NCI-H82 (cell line): ENCODE measurements at places on chromosomes 11 and 22.

GRCh38 chr11:68454767-68455166, 5.8 kb upstream of the PPP6R3 start:
- no peak for DNase-seq

GRCh38 chr11:6824136-6824823, 21.2 kb upstream of the OR10A5 start:
- no peak for DNase-seq

- no peak for DNase-seq
Measured at GRCh38 chr11:123093739-123094138, 31.8 kb upstream of the HSPA8 start.

- peak; percentile 47 for DNase-seq
Measured at GRCh38 chr11:61814247-61814957, 2.4 kb downstream of the FADS1 start.

- DNase-seq = no peak
Measured at GRCh38 chr22:35995772-35996171, 32.9 kb downstream of the RBFOX2 start.

DNA sequence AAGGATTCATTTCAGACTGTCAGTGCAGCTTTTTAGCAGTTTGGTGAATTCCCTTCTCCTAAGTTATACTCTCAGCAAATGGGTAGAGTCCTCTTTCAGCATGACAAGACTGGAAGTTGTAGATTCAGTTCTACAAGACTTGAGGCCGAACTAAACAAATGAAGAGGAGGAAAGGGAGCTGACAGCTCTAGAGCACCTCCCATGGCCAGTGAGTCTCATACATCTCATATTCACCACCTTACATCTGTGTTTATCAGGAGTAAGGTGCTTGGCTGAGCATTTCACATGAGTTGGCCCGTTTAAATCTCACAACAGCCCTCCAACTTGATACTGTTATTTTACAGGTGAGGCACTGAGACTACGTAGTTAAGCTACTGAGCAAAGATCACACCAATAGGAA, 30.4 kb downstream of the SEZ6L start:
- DNase-seq = peak; percentile 1

DNA sequence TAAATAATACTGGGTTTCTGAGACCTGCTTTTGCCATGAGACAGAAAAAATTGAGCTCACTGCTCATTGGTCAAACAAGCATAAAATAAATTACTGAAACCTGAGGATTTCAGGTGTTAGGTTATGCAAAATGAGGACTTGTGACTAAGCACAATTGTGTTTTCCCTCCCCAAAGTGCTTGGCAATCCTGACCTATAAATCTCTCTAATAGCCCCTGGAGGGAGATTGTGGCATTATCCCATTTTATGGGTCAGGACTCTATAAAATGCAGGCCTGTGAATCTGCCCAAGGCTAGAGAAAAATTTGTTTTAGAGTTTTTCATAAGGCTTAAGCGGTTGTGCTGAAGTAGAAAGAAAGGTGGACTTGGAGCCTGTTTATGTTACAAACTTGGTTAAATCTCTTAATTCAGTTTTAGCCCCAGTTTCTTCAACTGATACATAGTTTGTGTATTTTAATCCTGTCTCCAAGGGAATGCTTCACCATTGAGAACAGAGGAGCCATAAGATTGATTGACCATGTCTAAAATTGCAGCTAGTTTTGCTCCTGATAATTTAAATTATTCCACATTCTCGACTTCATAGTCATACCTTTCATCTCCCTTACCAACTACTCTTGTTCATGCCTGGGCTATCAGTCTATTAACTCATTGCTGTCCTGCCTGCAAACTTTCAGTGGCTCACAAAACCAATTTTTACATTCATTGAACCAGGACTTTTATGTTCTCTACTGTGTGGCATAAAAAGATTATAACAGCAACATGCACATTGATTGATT, 63.6 kb upstream of the LRRC4C start:
- DNase-seq = no peak

- DNase-seq = peak; percentile 67
Measured at GRCh38 chr11:131464461-131464860, 94.0 kb downstream of the NTM start.

DNA sequence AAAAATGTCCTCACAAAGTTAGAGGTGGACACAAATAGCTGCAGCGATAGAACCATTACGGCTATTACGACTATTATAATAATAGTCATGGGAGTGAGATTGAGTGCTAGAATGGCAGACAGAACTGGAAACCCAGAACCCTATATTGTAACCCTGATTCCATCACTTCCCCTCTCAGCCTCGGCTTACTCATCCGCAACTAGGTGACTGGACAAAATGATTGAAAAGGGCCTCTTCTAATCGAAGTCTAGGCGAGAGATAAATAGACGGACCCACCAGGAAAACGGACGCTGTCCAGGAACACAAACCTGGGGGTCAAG, 629 bp downstream of the PSMA1 start:
- no peak for DNase-seq

DNA sequence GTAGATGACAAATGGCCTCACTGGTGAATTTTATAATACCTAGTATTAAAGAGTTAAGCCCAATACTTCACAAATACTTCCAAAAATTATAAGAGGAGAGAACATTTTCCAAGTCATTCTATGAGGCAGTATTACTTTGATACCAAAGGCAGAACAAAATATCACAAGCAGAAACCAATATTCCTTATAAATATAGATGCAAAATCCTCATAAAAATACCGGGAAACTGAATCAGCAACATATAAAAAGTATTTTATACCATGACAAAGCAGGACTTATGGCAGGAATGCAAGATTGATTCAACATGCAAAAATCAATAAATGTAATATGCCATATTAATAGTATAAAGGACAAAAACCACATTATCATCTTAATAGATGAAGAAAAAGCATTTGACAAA, 22.1 kb upstream of the AMPD3 start:
- DNase-seq = no peak

DNA sequence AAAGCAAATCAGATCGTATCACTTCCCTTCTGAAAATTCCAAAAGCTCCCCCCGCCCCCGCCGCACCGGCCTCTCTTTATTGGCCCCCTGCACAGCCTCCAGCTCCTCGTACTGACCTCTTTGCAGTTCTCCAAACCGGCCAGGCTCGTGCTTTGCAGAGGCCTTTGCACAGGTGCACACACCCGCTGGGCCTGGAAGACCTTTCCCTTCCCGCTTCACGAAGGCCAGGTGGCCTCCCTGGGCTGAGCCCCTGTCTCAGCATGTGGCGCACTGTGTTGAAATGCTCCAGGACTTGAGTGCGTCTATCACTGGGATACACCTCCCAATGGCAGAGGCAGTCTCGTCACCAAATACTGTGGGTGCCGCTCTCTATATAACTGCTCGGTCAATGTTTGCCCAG, 13.2 kb upstream of the ADA2 start:
- DNase-seq = no peak

- DNase-seq = no peak
Measured at GRCh38 chr11:93559681-93560080, 16.5 kb upstream of the SMCO4 start.

GRCh38 chr11:110621826-110622225, 90.4 kb downstream of the ARHGAP20 start:
- DNase-seq = no peak

- DNase-seq = peak; percentile 49
Measured at GRCh38 chr22:17370026-17370765, 936 bp downstream of the CECR2 start.

DNA sequence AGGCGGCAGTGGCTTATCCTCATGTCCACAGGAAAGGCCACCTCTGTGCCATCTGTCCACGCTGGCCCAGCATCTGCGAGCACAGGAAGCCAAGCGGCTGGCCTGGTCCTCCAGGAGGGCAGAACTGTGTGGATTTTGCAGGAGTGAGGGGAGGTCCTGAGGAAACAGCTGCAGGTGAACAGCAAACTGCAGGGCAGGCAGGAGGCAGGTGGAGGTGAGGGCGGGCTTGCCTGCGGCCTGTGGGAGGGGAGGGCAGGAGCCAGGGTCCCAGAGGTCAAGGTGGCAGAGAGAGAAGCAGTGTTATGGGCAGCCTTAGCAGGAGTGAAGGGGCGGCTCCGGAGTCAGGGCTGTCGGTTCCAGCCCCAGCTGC, 369.7 kb downstream of the SHANK2 start:
- no peak for DNase-seq

GRCh38 chr22:38016182-38017151, 32.1 kb upstream of the SOX10 start:
- no peak for DNase-seq

GRCh38 chr11:72984453-72985077, 157.6 kb downstream of the FCHSD2 start:
- peak; percentile 77 for DNase-seq

- no peak for DNase-seq
Measured at GRCh38 chr11:103773059-103773458, 263.4 kb upstream of the DDI1 start.

DNA sequence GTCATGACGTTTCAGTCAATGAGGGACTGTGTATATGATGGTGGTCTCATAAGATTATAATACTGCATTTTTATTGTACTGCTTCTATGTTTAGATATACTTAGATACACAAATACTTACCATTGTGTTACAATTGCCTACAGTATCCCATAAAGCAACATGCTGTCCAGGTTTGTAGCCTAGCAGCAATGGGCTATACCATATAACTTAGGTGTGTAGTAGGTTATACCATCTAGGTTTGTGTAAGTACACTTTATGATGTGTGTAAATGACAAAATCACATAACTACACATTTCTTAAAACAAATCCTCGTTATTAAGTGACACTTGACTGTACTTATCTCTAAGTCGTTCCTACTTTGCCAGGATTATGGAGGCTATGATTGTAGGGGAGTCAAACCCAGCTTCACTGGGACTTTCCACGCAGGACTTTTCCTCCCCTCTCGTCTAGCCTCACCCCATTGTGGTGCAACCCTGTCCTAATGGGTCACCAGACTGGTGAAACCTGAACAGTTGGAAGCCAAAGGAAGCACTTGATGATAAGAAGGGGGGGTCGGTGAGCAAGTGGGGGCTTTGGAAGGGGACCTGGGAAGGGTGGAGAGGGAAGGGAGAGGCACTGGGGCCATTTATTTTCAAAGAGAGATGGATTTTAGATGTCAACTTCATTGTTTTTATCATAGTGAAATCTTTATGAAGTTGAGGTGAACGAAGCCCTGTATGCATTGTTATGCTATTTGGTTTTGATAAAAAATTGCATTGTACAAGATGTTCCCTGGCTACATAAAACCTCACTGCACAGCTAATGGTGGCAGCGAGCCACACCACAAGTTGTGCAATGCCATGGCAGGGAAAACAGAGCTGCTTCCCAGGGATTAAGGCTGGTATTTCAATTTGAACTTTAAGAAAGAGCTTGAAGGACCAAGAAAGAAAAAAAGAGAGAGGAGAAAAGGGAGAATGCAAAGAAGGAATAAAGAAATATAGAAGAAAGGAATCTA, 129.1 kb downstream of the EHF start:
- no peak for DNase-seq

DNA sequence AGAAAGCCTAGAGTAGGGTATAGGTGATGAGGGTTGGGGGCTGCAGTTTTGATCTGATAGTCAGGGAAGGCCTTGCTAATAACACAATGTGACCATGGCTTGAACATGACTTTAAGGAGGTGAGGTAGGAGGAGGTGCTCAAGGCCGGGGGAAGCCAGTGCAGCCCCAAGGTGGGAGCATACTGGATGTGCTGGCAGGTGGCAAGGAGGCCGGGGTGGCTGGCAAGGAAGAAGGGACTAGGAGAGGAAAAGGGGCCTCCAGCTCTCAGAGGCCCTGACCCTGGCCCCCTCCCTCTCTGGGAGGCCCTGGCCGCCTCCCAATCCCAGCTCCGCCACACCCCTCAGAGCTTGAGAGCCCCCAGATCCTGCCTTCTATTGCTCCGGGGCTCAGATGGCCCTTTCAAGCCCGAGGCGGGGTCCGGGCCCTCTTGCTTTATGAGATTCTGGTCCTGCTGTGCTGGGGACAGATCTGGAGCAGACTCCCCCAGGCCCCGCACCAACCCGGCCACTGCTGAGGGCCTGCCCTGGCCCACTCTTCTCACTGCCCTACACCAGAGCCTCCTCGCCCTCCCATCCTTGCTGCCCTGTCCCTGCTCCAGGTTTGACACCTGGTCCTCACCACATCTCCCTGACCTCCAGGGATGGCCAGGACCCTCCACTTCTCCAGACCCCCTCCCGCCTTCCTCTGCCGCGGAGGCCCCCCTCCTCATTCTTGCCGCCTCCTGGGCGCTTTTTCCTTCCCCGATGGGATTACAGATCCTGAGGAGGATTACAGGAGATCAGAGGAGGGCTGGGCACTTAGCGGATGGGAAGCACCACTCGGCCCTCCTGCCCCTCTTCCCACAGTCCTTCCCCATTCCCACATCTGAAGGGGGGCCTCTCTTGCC, 1.8 kb downstream of the PITPNM1 start:
- DNase-seq = peak; percentile 89

DNA sequence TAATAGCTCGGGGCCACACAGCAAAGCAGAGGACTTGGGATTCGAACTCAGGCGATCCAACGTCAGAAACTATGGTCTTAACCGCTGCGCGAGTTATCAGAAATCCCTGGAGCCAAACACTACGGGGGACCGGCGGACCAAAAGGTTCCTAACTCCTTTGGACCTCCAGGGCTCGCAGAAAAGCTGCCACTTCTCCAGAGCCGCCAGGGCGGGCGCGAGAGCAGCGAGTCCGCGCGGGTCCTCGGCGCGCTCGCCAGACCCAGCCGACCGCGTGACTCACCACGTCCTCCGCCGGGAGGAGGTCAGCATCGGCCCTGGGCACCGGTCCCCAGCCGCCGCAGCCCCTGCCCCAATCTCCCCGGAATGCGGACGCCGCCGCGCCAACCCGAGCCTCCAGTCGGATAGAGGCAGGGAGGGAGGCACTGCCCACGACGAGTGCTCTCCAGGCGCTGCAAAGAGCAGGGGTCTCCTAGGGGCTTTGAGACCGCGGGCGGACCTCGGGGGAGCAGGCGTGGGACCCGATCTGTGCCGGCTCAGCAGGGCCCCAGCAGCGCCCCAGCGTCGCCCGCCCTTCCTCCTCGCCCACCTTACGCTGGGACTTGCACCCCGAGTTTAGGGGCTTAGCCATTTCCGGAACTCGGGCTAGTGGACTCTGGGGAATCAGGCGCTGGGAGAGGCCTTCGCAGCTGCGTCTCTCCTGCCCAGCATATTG, 6.2 kb upstream of the ALX4 start:
- DNase-seq = no peak

- DNase-seq = no peak
Measured at GRCh38 chr11:39249566-39250365, 2209.7 kb downstream of the LRRC4C start.

DNA sequence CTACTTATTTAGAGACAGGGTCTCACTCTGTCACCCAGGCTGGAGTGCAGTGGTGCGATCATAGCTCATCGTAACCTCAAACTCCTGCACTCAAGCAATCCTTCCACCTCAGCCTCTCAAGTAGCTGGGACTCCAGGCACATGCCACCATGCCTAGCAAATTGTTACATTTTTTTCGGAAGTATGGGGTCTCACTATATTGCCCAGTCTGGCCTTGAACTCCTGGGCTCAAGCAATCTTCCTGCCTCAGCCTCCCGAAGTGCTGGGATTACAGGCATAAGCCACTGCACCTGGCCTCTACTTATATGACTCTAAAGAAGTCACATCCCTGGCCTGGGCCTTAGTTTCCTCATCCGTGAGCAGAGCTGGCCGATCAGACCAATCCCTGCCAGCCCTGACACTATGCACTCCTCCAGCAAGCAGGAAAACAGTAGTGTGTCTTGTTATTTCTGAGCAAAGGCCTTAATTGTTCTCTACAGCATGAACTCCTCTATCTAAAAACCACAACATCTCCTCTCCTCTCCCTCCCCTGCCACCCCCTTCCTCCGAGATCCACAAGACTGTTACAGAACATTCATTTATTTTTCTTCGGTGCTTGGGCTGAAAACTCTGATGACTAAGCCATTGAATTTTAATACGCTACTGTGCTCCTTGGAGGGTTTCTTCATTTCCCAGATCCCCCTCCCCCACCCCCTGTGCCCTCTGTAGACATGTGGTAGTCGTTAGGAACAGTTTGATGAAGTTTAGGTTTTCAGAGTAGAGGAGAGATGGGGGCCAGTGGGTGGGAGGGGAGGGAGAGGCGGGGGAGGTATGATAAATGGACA, 91.5 kb downstream of the ABTB2 start:
- no peak for DNase-seq
